ENCODE measurements at places on chromosomes 16 and 17.
A peak's percentile ranks its signal among the peaks of the same experiment; 100 is the strongest.

- DNase-seq = no peak
Measured at GRCh38 chr17:48589831-48590606, at the start of gene HOXB3. HOXB3 (minus strand) TSS chr17:48590241; CDS start chr17:48552474, 37,767 bp downstream.

GRCh38 chr16:2436110-2436509, 6.9 kb downstream of the CCNF start:
- DNase-seq = no peak

GRCh38 chr17:19372866-19373504, 5.3 kb upstream of the MAPK7 start:
- DNase-seq = no peak

DNA sequence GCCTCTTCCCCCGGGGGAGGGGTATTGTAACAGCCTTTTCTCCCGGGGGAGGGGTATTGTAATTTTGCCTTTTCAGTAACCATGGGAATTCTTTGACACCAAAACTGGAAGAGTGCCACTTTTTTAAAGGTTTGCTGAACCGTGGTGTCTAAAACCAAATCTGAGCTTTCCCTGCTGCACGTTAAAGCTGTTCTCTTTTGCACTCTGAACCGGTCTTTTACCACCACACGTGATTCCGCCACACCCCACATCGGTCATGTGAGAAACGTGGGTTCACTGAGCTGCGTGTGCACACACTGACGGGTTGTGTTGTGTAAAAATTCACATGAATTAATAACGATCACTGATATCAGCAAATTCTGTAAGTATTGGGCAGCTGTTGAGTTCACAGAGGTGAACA, 9.2 kb upstream of the ACSF3 start:
- peak; percentile 10 for DNase-seq

DNA sequence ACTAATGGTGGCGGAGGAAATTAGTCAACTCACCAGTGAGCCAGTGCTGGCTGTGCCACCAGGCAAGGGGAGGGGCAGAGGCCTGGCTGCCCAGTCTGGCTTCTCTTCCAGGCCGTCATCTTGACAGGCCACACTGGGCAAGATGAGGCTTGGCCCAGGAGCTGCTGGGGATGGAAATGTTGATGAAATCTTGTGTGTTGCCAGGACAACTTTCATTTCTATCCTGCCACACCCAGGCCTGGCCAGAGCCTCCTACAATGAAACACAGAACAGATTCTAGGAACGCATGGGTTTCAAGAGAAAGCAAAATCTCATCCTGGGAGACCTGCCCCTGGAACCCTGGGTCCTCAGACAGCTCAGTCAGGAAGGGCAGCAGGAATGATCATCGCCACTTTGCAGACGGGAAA, 9.3 kb downstream of the HEXIM2 start:
- no peak for DNase-seq

DNA sequence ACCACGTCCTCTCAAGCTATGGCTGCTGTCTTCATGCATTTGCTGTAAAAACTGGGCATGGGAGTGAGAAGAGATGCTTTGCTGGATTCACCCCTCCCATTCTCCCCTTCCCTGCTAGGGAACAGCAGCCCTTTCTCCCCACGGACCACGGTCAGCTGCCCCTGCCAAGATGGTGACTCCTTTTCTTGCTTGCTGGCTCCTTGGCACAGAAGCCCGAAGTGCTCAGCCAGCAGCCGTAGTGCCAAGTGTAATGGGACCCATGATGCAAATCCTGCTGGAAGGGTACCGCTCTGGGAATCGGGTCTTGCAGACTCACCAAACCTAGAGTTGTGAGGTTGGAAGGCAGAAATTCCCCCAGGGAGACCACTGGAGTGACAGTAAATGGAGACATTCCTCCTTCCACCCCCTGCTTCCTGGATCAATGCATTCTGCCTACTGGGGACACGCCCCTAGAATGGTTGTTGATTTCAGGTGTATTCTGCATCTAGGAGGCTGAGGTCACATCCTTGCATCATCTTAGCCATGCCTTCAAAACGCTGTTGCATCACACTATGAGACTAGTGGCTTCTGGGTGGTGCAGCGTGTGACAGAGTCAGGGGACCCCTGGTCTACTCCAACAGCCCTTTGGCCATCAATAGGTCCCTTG, 63.0 kb upstream of the CBX4 start:
- DNase-seq = no peak

DNA sequence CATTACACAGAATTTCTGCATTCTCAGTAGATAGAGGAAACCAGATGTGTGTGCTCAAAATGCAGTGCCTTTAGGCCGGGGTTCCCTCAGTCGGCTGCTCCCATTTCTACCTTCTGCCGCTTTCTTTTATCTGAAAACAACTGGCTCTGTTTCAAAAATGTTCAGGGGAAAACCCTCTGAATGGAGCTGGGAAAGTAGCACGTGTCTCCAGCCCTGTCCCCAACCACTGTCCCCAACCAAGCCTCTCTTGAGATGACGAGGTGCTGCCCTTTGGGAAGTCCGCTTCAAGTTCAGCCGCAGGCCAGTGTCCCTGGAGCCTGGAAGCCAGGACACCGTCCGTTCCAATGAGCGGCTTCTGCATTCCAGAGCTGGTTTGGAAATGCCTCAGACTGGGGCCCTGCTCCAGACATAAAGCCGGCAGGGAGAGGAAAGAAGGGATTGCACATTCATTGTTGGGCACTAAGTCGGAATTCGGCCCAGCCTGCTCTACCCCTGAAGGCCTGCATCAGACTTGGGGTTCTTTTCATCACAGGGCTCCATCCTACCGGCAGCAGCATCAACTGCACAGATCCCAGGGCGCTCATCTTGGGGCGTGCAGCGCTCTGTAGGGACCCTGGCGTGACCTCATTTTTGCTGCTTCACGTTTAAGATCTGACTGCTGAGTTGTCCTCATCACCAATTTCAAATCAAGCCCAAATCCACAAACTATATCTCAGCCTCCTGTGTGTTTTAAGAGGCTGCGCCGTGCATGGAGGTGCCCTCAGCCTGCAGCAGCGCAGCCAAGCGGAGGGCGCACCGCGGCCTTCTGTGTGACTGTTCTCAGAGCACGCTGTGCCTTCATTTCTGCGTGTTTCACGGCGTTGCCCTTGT, 111.3 kb downstream of the BANP start:
- DNase-seq = no peak

GRCh38 chr17:32998111-32998886, 6.7 kb downstream of the SPACA3 start:
- DNase-seq = peak; percentile 57

GRCh38 chr17:74433421-74434121, 1.7 kb downstream of the GPRC5C start:
- DNase-seq = no peak

DNA sequence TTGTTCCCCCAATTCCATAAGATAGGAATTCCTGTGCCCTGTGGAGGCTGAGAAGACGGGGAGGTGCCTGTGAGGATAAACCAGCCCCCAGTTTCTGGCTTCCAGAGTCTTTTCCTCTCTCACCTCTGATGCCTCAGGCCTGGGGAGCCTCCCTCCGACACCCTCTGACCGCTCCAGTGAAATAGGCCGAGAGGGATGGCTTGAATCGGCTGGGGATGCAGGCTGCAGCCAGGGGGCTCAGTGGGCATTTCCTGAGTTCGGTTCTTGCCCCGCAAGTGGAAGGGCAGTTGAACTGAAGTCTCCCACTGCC, 339.4 kb downstream of the SEC14L1 start:
- no peak for DNase-seq

- no peak for DNase-seq
Measured at GRCh38 chr16:27275394-27275793, 6.8 kb upstream of the NSMCE1 start.
